ENCODE measurements at places on chromosomes 5 and 9.

DNA sequence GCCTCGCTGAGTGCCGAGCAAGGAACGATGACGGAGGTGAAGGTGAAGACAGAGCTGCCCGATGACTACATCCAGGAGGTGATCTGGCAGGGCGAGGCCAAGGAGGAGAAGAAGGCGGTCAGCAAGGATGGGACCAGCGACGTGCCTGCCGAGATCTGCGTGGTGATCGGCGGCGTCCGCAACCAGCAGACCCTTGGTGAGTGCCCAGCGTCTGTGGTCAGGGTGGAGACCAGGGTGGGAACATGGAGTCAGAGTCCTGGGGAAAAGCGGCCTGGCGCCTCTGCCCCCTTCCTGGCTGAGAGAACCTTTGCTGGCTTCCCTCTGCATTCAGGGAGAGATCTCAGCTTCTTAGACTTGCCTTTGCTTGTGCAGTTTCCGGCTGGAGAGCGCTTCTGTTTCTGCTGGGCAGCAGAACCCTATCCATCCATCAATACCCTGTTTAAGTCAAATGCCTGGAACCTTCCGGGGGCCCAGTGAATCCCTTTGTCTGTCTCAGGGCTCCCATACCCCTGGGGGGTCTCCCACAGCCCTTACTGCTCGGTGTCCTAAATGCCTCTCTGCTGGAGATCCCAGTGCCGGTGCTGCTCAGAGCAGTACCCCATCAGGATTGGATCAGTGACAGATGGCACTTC lies 89.6 kb downstream of the AMBP start:
- no peak for DNase-seq

DNA sequence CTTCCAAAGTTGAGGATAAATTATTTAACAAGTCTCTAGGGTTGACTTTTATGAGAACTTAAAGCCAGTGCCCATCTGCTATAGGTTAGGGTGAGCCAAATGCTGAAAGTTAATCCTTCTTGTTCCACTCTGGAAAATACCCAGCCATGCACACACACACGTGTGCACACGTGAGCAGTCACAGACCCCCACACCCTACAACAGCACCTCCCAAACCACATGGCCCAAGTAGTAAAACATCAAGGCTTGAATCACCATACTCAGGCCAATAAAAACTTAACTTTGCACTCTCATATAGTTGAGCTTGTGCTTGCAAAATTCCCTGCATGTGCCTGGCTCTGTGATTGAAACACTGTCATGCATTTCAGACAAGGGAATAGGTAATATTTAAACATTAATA lies 467.6 kb downstream of the ARHGEF28 start:
- no peak for DNase-seq

GRCh38 chr5:141570655-141571054 lies 48.1 kb downstream of the DIAPH1 start:
- DNase-seq, result no peak

- DNase-seq, result no peak
Measured at GRCh38 chr9:136172412-136173079, 32.4 kb downstream of the LHX3 start.

DNA sequence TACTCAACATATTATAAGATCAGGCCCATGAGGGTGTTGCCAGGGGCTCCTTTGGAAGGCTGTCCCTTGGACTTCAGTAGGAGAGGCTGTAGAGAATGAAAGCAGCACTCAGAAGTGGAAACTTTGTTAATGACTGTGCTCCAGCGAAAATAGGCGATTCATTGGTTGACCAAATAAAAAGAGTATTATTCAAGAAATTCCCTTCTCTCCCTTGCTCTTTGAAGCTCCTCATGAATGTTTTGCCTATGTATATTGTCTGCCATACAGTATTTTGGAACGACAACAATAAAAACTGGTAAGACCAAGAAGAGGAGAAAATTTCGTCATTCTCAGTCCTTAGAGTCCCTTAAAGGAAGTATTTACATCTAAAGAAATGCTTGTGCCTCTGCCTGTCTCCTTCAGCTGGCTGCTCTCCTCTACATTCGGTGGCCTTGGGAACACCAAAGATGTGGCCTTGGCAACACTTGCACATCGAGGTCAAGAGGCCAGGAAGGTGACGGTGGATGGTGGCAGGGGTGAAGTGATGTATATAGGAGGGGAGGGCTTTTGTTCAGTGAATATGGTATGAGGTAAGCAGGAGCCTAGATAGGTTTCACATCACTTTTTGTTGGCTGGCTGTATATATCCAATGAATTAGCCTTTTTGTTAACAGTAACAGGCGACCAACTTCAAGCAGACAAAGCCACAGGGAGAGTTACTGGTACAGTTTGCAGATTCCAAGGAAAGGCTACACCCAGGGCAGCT lies 95.0 kb upstream of the ACTBL2 start:
- DNase-seq, result no peak

GRCh38 chr9:135210676-135211523 lies 123.4 kb downstream of the OLFM1 start:
- DNase-seq, result no peak

GRCh38 chr9:84317563-84317962 lies 23.0 kb downstream of the SLC28A3 start:
- DNase-seq, result no peak

GRCh38 chr5:72835633-72836032 lies 19.2 kb downstream of the TNPO1 start:
- no peak for DNase-seq

GRCh38 chr5:101036778-101037177 lies 133.7 kb upstream of the ST8SIA4 start:
- DNase-seq, result no peak

DNA sequence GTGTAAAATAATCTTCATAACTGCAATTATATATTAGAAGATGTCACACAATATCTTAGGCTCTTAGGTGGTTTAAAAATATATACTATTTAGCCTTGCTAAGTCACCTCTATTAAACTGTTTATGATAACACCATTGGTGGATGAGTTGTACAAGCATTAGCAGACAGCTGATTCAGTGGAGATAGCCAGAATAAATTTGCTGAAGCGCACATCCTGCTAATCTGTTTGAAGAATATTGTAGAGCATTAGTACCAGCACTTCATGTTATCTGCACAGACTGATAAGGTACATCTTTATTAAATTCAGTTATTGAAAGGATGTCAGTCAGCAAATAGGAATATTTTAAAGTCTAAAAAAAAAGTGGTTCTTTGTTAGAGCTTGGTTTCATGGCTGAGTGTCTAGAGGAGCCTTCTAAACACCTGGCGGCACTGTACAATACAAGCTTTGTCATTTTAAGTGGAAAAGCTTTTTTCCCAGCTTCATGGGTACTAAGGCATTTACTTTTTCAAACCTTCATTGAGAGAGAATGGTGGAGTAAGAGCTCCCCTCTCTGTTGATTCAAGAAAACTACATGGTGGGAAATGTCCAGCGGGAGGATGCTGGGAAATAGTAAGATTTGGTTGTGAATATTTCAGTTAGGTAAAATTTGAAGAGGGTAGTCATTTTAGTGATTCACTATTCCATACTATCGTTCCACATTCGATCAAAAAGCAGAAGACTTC lies 275.1 kb downstream of the SLF1 start:
- DNase-seq, result no peak

GRCh38 chr9:121718501-121718900 lies 67.1 kb downstream of the DAB2IP start:
- no peak for DNase-seq

- no peak for DNase-seq
Measured at GRCh38 chr5:102809033-102809432, 53.9 kb downstream of the PAM start.

GRCh38 chr9:87148331-87149104 lies 201.2 kb upstream of the GAS1 start:
- no peak for DNase-seq

DNA sequence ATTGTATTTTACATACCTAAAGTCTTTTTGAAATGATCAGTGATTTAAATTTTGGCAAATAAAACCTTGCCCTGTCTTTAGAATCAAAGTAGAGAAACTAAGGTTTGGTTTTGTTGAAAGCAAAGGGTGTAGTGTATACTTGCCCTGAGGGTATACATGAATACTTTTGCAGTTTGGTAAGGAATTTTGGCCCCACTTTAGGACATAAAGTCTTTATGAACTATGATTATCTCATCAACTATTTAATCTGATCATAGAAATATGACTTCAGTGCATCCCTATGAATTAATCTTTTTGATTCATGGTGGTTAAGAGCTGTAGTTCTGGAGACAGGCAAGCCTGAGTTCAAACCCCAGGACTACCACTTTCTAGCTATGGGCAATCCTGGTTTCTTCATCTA lies 17.7 kb downstream of the RAD1 start:
- DNase-seq, result no peak

GRCh38 chr5:41009232-41009631 lies 61.9 kb downstream of the MROH2B start:
- no peak for DNase-seq
